ENCODE measurements at places on chromosomes 12 and 14.

DNA sequence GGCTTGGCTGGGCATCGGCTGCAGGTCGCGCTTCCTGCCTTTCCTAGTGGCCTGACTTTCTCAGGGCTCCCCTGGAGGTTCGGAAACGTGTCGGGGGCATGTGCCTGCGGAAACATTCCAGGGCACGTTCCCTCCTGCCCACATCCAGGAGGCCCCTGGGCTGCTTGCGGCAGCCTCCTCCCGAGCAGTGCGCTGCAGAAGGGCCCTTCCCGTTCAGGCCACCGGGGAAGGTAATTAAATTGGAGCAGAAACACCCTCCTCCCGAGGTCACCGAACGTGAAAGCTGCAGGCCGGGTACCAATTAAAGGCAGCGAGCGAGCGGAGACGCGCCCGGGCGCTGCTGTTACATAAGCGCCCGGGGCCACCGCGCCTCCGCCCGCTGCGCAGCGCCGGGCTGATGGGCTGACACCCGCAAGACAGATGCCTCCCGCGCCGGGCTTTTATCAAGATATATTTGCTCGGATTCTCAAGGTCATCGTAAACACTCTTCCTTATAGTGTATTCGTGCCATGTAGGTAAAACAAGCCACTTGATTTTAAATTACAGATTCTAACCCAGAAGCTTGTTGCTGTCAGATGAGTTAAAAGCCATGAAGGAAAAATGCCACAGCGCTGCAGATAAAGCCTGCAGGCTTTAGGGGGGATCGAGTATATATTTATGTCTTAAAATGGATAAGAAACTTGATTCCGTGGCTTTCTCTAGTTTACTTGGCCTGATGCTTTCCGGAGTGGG is 31.4 kb downstream of the SSPN start:
- no peak for DNase-seq

GRCh38 chr14:100147691-100148464 is 11.6 kb downstream of the DEGS2 start:
- no peak for DNase-seq

DNA sequence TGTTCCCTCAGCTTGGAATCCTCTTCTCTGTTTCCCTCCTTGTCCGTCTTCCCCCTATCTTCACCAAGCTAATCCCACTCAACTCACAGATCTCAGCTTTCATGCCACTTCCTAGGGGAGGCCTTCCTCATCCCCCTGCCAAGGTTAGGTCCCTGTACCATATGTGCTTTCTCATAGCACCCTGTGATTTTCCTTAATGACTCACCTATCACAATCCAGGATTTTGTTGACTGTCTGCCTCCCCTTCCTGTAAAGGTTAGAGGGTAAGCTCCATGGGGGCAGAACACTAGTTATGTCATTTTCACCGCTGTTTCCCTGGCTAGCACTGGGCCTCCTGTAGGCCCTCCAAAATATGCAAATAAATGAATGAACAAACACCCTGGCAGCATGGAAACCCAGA is 57.6 kb downstream of the CRADD start:
- DNase-seq = no peak

DNA sequence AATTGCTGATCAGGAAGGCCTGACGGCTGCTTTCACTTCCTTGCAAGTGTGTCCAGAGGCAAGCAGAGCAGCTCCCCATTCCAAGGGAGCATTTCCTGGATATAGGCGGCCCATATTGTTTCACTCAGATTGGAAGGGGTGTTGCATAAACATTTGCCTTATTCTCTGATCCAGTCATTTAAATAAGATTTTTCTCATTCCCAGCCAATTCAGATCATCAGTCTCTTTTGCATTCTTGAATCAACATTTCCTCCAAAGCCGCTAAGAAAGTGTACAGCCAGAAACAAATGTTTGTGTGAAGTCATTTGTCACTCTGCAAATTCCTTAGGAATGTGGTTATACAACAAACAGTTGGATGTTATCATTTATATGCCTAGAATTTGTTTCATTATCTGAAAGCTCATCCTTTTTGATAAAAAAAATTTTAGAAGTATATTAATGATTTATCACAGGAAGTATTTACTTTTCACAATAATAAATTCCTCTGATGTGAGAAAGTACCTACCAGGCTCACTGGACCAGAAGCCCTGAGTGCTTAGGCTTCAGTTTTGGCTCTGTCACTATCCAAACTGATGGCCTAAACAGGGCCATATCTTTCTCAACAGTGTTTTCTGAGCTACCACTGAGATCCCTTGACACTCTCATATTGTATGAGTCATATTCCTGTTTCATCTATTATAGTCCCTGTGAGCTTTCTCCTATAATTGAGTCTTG is 379.6 kb downstream of the CCDC91 start:
- DNase-seq = no peak

DNA sequence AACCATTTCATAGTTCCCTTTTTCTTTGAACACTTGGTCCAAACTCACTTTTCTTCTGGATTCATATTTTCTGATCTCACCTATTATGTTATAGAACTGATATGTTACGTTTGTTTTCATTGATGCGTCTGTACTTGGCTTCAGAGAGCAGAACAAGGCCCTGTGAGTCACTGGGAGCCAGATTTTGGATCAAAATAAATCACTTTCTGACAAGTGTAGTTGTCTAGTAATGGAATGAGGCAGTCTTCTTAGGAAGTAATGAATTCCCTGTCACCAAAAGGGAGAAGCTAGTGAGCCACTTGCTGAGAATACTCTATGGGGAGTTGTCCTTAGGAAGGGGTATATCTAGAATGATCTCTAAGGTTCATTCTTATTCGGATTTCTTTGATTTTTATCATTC is 10.2 kb downstream of the BICD1 start:
- DNase-seq = no peak

All from non-pigmented ciliary epithelial cell (primary cell).